Activated gamma-delta T cell (primary cell): ENCODE measurements at places on chromosomes 3 and 15.

GRCh38 chr3:187750006-187750512 is 4.8 kb upstream of the BCL6 start:
- no peak for DNase-seq

- no peak for DNase-seq
Measured at GRCh38 chr3:196177967-196178366, 33.2 kb downstream of the ZDHHC19 start.

GRCh38 chr15:81852411-81853149 is 193.2 kb downstream of the MEX3B start:
- DNase-seq = no peak

- DNase-seq = no peak
Measured at GRCh38 chr3:16936233-16936632, 51.5 kb downstream of the PLCL2 start.

- DNase-seq = no peak
Measured at GRCh38 chr15:36737430-36737891, 158.0 kb downstream of the CDIN1 start.

- DNase-seq = no peak
Measured at GRCh38 chr3:58998476-58999117, 51.2 kb downstream of the CFAP20DC start.

GRCh38 chr15:36782681-36783080 is 203.3 kb downstream of the CDIN1 start:
- no peak for DNase-seq

GRCh38 chr15:60563066-60563465 is 84.1 kb upstream of the ICE2 start:
- no peak for DNase-seq

- no peak for DNase-seq
Measured at GRCh38 chr15:47794252-47794914, 77.1 kb downstream of the SEMA6D start.

GRCh38 chr3:37952564-37952963 is 38.0 kb upstream of the VILL start:
- no peak for DNase-seq

GRCh38 chr3:57785446-57785845 is 29.3 kb downstream of the SLMAP start:
- DNase-seq = no peak

GRCh38 chr3:123653221-123653682 is 68.4 kb upstream of the HACD2 start:
- no peak for DNase-seq

- DNase-seq = no peak
Measured at GRCh38 chr3:12793701-12794100, 2.8 kb upstream of the CAND2 start.

GRCh38 chr3:184295771-184296170 is 3.3 kb upstream of the PSMD2 start:
- no peak for DNase-seq

GRCh38 chr3:20141851-20142250 is 44.2 kb downstream of the SGO1 start:
- no peak for DNase-seq

DNA sequence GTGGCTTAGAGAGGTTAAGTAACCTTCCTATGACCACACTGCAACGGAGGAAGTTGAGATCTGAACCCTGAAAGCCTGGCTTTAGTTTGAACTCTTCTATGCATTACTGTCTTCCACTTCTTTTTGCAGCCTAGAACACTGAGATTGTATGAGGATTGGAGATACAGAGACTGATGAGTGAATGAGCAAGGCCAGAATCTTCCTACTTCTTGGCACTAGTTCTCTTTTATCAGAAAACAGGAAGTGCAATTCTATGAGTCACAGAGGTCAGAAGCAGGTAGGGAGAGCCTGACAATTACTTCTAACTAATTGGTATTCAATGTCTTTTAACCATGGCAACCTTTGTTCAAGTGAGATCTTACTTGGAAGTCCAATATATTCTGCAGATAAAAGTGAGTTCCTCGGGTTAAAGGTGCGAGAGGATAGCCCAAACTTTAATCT is 219.0 kb downstream of the SHQ1 start:
- DNase-seq = no peak

- DNase-seq = no peak
Measured at GRCh38 chr3:10929978-10930665, 62.4 kb upstream of the SLC6A1 start.

- no peak for DNase-seq
Measured at GRCh38 chr3:99656624-99657023, 18.2 kb downstream of the COL8A1 start.

GRCh38 chr3:55065331-55065730 is 137.5 kb upstream of the LRTM1 start:
- DNase-seq = no peak

DNA sequence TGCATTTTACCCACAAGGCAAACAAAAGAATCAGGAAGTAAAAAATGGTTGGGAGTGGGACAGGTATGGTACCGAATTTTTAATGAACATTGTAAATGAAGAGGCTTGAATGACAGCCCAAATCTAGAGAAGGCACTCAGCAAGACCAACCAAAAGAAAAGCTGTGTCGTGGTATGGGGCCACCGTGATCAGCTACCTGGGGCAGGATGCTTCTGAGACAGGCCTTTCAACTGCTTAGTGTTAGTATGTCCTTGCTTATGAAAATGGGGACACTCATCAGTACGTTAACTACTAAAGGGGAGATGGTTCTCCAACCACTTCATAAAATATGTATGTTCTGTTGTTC is 228.7 kb upstream of the ST8SIA2 start:
- DNase-seq = no peak

- no peak for DNase-seq
Measured at GRCh38 chr15:78012643-78013077, 64.9 kb downstream of the TBC1D2B start.

DNA sequence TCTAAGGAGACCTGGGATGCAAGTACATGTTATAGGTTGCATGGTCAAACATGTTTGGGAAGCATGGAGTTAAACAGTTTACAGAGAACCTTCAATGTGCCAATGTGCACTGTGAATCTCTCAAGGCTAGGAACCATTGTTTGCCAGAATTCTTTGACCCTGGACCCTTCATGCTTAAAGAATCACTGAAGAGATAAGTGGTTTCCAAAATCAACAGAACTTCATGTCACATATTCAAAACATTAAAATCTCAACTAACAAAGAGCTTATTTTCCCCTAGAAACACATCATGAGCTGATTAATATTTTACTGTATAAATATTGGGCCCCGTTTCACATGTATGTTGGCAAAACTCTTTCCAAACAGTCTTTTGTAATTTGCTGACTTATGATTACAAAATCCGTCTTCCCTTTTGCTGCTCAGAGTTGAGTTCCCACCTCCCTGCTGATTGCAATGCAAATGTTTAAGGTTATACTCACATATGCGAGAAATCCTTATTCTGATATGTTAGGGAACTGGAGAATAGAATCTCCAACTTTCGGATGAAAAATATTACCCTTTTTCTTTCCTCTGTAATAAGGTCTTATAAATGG is 380.2 kb downstream of the DIPK2A start:
- DNase-seq = no peak

GRCh38 chr3:126887686-126888085 is 95.2 kb upstream of the PLXNA1 start:
- DNase-seq = no peak

DNA sequence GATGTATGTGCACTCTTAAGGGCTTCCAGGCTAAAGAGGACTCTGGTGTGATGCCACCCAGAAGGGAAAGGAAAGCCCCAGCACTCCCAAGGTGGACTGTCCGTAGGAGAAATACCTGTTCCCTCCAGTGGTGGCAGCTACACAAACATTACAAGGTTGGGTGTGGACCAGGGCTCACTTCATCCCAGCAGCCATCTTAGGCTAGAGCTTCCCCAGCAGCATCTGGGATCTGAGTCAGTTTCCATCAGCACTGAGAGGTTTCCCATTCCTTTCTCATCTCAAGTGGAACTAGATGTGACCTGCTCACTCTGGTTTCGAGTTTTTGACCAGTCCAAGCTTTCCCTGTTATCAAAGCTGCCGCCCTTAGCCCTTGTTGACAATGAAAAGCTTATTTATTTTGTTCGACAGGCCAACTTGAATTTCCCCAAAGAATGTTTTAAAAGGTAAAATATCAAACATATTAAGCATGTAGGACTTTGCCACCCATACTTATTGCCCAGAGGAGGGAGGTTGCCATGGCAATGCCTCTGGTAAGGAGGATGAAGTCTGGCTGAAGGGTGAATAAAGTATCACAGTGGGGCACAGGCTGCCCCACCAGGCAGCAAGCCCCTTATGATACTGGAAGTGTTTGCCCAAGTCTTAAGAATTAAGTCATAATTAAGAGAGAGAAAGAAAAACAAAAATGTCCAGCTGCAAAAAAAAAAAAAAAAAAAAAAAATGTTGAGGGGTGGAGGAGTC is 28.9 kb downstream of the CLDN18 start:
- DNase-seq = no peak

DNA sequence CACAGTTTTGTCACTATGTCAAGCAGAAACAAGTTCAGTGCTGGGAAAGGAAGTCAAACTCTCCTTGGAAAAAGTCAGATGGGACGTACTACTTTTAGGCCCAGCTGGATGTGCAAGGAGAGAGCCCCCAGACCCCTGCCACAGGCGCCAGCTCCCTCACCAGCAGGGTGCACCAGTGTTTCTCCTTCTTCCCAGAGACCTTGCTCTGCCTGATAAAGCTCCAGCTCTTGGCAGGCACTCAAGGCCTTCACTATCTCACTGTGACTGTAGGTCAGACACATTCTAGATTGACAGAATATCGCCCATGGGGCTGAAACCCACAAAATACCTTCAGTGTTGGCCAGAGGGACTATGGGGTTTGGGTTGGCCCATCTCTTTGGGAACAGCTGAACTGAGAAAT is 54.8 kb upstream of the CHRNB4 start:
- DNase-seq = no peak

- no peak for DNase-seq
Measured at GRCh38 chr3:39372833-39373232, 10.3 kb upstream of the SLC25A38 start.

DNA sequence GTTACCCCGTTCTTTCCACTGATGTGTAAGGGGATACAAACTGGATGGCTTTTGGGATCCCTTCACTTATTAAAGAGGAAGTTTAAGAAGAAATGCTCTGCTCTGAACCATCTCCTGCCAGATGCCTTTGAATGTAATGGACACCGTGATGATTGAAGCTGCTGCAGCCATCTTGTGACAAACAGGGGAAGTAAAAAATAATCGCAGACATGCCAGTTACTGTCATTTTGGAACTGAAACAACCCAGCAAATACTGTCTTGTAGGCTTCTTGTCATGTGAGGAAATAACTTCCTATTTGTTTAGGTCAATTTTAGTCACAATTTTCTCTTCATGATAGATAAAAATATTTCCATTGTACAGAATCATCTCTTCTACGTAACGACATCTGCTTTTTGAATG is 224.0 kb downstream of the CHL1 start:
- DNase-seq = no peak

DNA sequence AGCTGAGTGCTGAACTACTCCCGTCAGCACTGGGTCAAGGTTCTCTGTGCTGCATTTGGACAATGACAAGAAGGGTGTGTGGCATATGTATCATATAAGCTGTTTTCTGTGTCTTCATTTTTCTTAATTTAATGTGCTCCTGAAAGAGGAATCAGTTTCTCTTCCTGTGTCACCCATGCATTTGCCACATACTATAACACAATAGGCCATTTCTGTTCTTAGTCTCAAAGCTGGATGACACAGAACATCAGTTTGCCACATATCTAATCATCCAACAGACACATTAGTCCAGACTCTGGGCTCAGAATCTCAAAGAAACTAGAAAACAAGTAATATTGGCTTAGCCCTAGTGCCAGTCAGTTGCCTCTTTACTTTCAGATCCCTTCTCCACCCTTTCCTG is 34.1 kb downstream of the CEP19 start:
- DNase-seq = no peak

DNA sequence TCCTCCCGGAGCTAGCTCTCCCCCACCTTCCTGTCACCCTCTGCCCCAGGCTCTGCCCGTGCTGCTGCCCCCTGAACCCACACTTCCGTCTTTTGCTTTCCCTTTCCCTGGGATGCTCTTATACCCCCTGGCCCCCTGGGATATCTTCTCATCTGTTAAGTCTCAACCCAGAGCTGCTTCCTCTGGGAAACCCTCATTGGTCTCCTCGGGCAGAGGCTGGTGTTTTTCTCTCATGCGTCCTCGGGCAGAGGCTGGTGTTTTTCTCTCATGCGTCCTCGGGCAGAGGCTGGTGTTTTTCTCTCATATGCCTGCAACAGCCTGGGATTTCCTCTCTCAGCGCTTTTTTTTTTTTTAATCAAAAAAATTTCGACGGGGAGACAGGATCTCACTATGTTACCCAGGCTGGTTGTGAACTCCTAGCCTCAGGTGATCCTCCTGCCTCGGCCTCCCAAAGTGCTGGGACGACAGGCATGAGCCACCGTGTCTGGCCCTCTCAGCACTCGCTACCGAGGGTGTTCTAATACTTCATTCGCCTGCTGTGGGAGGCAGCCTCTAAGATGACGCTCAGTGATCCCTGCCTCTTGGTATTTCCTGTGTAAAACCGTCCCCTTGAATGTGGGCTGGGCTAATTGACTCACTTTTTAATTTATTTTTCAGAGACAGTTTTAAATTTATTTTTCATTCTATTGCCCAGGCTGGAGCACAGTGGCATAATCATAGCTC is 62.7 kb upstream of the TFRC start:
- no peak for DNase-seq

DNA sequence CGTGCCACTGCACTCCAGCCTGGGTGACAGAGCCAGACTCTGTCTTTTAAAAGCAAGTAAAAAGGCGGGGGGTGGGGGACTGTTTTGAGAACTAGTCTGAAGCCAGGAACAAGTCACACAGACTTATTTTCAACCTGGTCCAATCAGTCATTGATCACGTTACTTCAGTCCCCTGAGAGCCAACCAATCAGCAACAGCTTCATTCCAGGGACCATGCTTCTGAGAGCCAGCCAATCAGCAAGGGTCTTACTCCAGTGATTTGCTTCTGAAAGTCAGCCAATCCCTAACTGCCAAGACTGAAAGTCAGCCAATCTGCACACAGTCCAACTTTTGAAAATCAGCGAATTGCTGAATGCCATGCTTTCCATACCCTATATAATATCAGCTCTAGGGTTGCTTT is 48.6 kb upstream of the C15orf39 start:
- DNase-seq = no peak

- no peak for DNase-seq
Measured at GRCh38 chr15:96515371-96515770, 184.9 kb downstream of the NR2F2 start.

DNA sequence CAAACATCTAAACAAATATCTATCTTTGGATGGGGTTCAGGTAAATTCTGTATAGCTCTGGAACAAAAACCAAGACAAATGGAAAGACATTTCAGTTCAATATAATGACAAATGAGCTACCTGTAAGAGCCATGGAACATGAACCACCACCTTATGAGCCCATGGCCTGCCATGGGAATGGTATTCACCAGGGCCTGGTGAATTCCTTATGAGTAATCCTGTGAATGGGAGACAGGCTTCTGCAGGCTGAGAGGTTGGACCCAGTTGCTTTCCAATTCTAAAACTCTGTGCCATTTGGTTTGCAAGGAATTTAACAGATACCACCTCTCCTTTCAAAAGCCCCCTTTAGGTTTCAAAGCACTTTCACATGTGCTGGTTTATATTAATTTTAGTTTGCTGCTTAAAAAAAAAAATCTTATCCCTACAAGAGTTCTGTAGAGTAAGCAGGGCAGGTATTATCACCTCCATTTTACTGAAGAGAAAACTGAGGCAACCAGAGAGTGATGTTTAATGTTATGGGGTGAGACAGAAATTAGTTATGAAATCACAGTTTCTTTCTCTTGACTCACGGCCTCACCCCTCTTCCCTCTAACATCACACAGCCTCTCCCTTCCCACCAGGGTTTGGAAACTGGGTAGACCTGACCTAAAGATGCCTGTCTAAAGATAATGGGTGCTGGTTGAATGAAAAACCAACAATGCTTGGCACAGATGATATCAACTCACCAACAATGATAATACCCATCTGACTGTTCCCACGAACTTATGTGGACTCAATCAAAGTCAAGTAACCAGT is 397.6 kb upstream of the WNT5A start:
- DNase-seq = no peak
